ENCODE measurements at places on chromosomes 11 and 22. TPM values are rescaled to one million over a fixed set of nuclear protein-coding genes. Genes with fewer than 3 reads are reported as not detected.

MUC2 gene
- not detected for total RNA-seq

HIC2 gene
- total RNA-seq = 4.7 TPM

PYGM gene
- 1.0 TPM for total RNA-seq

NAT10 gene
- 36.9 TPM for total RNA-seq

TSSC4 gene
- 53.8 TPM for total RNA-seq

- peaks cover 4% of the 10 kb centered on the region for H3K4me1 ChIP-seq
- H3K27ac ChIP-seq = no peak overlapping the region
- H3K4me3 ChIP-seq = no peak overlapping the region
- no peaks in the 10 kb centered on the region for H3K36me3 ChIP-seq
- DNase-seq = peak; percentile 97
- no peaks in the 10 kb centered on the region for H3K27me3 ChIP-seq
Observed at GRCh38 chr22:30802202-30803166, 107.8 kb downstream of the OSBP2 start.

GRCh38 chr11:2774173-2775082 lies 74.6 kb upstream of the KCNQ1OT1 start:
- peaks cover 16% of the 10 kb centered on the region for H3K4me1 ChIP-seq
- H3K4me3 ChIP-seq = no peak overlapping the region
- H3K27ac ChIP-seq = no peak overlapping the region
- no peak for DNase-seq
- no peaks in the 10 kb centered on the region for H3K27me3 ChIP-seq

DNA sequence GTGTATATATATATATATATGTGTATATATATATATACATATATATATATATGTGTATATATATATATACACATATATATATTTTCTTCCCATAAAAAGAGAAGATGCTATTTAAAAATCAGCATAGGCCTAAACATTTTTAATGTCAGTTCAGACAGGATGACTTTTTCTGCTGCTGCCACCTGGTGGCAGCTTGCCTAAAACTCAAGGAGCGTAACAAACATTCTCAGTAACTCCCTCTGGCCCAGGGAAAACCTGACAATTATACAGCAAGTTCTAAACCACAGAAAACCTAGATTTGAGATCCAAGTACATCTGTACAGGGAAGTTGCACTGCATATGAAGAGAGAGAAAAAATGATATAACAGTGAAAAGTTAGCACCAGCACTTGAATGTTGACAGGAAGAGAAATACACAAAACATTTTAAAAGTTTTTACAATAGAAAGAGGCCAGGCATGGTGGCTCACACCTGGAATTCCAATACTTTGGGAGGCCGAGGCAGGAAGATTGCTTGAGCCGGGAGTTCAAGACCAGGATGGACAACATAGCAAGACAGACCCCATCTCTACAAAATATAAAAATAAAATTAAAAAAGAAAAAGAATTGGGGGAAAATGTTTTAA lies 16.6 kb downstream of the OR8A1 start:
- DNase-seq = peak; percentile 39
- no peak overlapping the region for H3K4me3 ChIP-seq
- peaks cover 7% of the 10 kb centered on the region for H3K4me1 ChIP-seq
- no peaks in the 10 kb centered on the region for H3K36me3 ChIP-seq
- H3K27me3 ChIP-seq = no peaks in the 10 kb centered on the region

DNA sequence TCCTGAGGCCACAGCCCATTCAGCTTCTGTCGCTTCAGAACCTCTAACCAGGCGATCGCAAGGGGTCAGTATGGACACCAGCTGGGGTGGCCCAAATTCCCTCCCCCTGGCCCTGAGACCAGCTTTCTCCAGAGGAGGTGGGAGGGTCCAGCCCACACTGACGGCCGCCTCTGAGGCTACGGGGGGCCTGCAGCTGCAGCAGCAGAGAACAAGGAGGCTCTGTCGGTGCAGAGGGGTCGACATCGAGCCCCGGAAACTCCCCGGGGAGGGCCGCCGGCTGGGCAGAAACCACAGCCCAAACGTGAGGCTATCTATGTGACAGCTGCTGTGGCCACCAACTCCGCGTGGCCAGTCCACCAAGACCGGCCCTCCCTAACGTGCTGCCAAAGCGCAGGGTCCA lies 40.8 kb downstream of the ELFN2 start:
- H3K36me3 ChIP-seq = no peaks in the 10 kb centered on the region
- no peak overlapping the region for H3K4me3 ChIP-seq
- no peak overlapping the region for H3K27ac ChIP-seq
- no peaks in the 10 kb centered on the region for H3K4me1 ChIP-seq
- DNase-seq = no peak
- H3K27me3 ChIP-seq = no peaks in the 10 kb centered on the region

GRCh38 chr11:126162306-126163030 lies 49.0 kb downstream of the RPUSD4 start:
- no peaks in the 10 kb centered on the region for H3K36me3 ChIP-seq
- DNase-seq = no peak
- H3K4me1 ChIP-seq = no peaks in the 10 kb centered on the region
- H3K27me3 ChIP-seq = no peaks in the 10 kb centered on the region
- no peak overlapping the region for H3K4me3 ChIP-seq

DNA sequence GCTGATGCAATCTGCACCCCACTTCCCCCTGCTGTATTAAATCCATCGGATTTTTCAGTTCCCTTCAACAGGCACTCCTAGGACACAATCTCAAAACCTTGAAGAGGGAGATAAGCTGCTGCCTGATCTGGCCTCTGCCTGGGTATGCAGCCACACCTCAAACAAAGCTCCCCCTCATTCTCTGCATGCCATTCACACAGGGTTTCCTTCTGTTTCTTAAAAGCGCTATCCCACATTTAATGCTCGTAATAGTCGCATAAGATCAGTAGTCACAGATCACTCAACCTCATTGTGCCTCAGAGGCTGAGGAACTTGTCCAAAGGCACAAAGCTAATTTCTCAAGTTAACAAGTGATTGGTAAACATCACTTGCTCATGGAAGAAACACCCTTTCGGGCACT lies 34.0 kb downstream of the UQCR10 start:
- H3K27me3 ChIP-seq = no peaks in the 10 kb centered on the region
- H3K4me1 ChIP-seq = peaks cover 40% of the 10 kb centered on the region
- H3K4me3 ChIP-seq = no peak overlapping the region
- peak; percentile 32 for DNase-seq

DNA sequence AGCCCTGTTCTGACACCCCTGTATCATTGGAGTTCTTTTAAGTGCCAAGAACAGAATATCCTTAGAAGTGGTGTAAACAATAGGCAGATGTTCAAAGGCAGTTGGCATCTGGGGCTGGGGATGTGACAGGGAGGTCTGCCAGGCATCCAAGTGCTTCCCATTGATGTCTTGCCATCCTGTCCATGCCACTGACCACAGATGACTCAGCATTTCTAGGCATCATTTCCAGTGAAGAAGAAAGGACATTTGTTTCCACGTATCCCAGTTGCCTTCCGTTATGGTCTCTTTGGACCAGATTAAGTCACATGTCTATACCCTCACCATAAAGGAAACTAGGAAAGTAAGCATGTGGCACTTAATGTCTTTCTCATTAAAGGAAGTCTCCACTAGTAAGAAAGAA lies 76.7 kb upstream of the BARX2 start:
- no peak overlapping the region for H3K27ac ChIP-seq
- H3K36me3 ChIP-seq = no peaks in the 10 kb centered on the region
- no peaks in the 10 kb centered on the region for H3K4me1 ChIP-seq
- DNase-seq = no peak

DNA sequence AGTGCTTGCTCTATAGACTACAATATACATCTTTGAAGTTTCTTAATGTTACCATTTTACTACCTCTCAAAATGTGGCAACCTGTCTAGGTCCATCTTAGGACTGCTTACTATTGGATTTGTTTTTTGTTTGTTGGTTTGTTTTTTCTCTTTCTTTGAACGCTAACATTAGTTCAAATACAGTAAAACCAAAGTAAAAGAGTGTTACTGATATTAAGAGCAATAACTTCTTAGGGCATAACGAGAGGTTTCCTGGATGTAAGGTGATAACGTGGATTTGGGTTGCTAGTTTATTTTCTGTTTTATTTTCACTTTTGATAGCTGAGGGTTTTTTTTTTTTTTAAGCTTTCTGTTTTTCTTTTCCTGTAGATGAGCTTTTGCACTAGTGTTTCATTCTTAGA lies 43.6 kb downstream of the TMEM135 start:
- H3K36me3 ChIP-seq = peaks cover 1% of the 10 kb centered on the region
- no peak for DNase-seq
- no peak overlapping the region for H3K27ac ChIP-seq
- H3K4me3 ChIP-seq = no peak overlapping the region
- no peaks in the 10 kb centered on the region for H3K27me3 ChIP-seq
- H3K4me1 ChIP-seq = no peaks in the 10 kb centered on the region

DNA sequence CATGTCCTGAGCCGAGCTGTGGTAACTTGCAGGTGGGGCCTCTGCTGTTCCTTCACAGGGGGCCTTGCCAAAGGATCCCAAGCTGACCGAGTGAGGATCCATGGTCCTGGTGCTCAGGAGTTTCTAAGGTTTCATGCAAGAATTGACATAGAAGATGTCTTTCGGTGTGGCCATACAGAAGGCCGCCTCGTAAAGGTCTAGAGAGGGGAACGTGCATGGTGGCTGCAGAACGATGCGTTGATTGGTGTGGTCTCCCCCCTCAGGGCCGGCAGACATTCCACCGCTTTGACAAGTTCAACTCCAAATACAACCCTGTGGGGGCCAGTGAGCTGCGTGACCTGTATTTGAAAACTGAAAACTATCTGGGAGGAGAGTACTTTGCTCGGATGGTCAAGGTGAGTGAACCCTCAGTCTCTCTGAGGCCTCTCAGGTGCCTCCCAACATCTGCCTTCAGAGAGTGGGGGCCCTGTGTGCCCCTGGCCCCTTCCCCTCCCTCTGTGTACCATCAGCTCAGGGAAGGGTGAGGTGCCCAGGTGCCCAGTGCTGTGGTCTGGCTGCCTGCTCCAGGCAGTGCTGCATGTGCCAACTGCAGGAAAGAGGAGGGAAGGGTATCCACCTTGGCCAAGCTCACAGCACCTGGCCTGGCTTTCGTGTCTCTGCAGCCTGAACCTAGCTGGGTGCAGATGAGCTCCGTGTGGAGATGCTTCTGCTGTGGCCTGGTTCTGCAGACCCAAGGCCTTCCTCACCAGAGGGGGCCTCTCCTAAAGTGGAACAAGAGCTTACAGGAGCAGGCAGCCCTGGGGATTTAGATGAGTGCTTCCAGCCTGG lies 39.8 kb downstream of the AMPD3 start:
- no peak for DNase-seq
- no peaks in the 10 kb centered on the region for H3K4me1 ChIP-seq
- H3K36me3 ChIP-seq = peaks cover 60% of the 10 kb centered on the region

DNA sequence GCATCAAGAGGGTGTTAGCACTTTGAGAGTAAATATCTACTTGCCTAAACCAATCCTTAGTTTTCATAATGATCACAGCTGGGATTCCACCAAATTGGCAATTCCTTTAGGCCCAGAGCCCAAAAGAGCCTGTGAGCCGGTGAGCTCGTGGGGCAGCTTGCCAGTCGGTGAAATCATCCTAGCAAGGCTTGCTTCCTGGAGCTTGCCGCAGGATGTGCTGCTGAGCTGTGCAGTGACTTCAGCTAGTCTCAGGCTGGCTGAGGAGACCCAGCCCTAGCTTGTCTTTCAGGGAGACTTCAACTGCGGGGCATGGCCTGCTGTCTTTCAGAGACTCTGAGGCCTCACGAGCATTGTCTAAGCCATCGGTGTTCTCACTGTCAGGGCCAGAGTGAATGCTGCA lies 73.6 kb upstream of the SUSD2 start:
- H3K27me3 ChIP-seq = no peaks in the 10 kb centered on the region
- no peak for DNase-seq
- no peaks in the 10 kb centered on the region for H3K4me1 ChIP-seq
- peaks cover 5% of the 10 kb centered on the region for H3K36me3 ChIP-seq
- H3K27ac ChIP-seq = peak overlapping the region; percentile 57

- peak overlapping the region; percentile 77 for H3K27ac ChIP-seq
- H3K27me3 ChIP-seq = no peaks in the 10 kb centered on the region
Observed at GRCh38 chr11:66546966-66547661, 411 bp downstream of the ACTN3 start.

GRCh38 chr11:72204886-72205285 lies 11.7 kb upstream of the FOLR2 start:
- H3K4me1 ChIP-seq = no peaks in the 10 kb centered on the region
- H3K27me3 ChIP-seq = no peaks in the 10 kb centered on the region
- H3K36me3 ChIP-seq = no peaks in the 10 kb centered on the region
- no peak overlapping the region for H3K27ac ChIP-seq
- no peak overlapping the region for H3K4me3 ChIP-seq
